ENCODE measurements at places on chromosomes 7 and 10. TPM values are rescaled to one million over a fixed set of nuclear protein-coding genes. Genes with fewer than 3 reads are reported as not detected.

The TLL2 gene
- 0.36 TPM for total RNA-seq

The KCNH2 gene
- not detected for total RNA-seq

The ACTL6B gene
- not detected for total RNA-seq

The PLA2G12B gene
- total RNA-seq = not detected

The NPSR1 gene
- not detected for total RNA-seq

The SEPTIN7 gene
- 191 TPM for total RNA-seq

The CTNNA3 gene
- total RNA-seq = not detected

The JAKMIP3 gene
- total RNA-seq = 0.29 TPM

DNA sequence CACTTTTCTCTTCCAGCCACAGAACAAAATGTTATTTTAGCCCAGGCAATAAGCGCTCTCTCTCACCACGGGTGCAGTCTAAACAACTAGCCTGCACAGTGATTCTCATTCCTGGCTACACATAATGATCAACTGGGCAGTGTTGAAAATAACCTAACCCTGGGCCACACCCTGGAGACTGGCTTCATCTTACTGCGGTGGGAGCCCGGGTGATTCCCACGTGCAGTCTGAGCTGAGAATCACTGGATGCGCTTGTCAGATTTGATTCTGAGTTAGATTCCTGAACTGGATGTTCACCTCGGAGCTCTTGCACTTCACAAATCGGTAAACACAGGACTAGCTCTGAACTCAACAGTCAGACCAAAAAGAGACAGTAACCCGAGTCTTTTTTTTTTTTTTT, 14.9 kb downstream of the ZC3HAV1 start:
- H3K27me3 ChIP-seq = no peaks in the 10 kb centered on the region
- H3K27ac ChIP-seq = peak overlapping the region; percentile 11
- H3K4me1 ChIP-seq = peaks cover 25% of the 10 kb centered on the region
- peak overlapping the region; percentile 48 for H3K4me3 ChIP-seq

DNA sequence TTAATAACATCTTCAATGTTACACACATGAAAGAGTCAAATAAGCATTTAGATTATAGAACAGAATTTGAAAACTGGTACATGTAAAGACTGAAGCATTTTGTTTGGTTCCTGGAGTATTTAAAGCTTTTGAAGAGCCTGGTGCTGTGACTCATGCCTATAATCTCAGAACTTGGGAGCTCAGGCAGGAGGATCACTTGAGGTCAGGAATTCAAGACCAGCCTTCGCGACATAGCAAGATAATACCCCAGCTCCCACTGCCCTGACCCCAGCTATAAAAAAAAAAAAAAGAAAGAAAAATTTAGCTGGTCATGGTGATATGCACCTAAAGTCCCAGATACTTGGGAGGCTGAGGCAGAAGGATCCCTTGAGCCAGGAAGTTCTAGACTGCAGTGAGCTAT, 87.8 kb downstream of the HDAC9 start:
- no peak for DNase-seq
- no peak overlapping the region for H3K4me3 ChIP-seq

DNA sequence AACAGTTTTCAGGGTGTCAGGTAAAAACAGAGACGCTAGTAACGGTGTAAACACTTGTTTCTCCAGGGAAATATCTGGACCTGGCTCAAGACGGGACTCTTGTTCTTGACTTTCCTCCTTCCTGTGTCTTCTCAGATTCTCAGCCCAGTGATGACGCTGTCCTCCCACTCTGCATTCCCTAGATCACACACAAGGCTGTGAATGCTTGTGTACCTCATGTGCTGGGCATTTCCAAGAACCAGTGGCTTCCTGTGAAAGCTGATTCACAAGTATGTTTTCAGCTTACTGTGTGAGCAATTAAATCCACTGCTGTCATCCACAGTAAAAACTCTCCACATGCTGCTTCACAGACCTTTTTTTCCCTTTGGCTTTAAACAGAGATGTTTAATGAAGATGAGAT, 193.8 kb upstream of the DPP6 start:
- no peaks in the 10 kb centered on the region for H3K36me3 ChIP-seq
- no peak for DNase-seq
- no peaks in the 10 kb centered on the region for H3K27me3 ChIP-seq

GRCh38 chr7:28298870-28299518, 113.3 kb upstream of the CREB5 start:
- no peak for DNase-seq
- no peak overlapping the region for H3K27ac ChIP-seq
- H3K36me3 ChIP-seq = no peaks in the 10 kb centered on the region
- peaks cover 21% of the 10 kb centered on the region for H3K4me1 ChIP-seq
- H3K4me3 ChIP-seq = no peak overlapping the region

DNA sequence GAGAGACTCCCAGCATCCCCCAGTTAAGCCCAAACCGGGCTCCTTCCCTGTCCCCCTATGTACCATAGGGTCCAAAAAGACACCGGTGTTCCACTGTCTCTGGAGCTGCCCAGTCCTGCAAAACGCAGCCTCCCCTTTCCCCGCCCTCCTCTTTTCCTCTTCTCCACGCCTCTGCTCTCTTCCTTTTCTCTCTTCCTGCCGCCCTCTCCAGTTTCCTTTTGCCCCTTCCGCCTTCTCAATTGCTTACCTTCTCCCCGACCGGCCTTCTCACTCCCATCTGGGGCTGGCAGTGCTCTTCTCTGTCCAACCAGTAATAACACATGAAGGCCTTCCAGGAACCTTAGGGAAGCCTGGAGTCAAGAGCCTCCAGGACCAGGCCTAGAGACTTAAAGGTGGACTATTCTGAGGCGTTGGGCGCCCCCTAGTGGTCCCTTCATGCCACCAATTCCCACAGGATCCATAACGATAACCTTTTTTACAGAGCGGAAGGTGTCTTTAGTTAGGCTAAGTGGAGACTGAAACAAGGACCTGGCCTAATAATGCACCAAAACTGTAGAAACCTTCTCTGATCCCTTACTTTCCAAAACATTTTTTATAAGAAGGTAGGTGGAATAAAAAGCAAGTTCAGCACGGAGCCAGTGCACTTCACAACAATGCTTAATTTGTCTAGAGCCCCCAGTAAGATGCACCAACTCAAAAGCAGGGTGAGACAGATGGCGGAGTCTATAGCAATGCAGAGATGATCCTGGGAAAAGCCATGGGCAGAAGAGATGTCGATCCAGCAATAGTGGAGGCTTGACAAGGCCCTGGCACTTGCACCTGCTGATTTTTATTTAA, 27.2 kb upstream of the MSRB2 start:
- H3K27me3 ChIP-seq = peaks cover 4% of the 10 kb centered on the region
- H3K36me3 ChIP-seq = no peaks in the 10 kb centered on the region
- peaks cover 10% of the 10 kb centered on the region for H3K4me1 ChIP-seq
- no peak overlapping the region for H3K4me3 ChIP-seq
- H3K27ac ChIP-seq = no peak overlapping the region
